AG10803 (cell line): ENCODE measurements at places on chromosomes 12 and 14.
A peak's percentile ranks its signal among the peaks of the same experiment; 100 is the strongest.

DNA sequence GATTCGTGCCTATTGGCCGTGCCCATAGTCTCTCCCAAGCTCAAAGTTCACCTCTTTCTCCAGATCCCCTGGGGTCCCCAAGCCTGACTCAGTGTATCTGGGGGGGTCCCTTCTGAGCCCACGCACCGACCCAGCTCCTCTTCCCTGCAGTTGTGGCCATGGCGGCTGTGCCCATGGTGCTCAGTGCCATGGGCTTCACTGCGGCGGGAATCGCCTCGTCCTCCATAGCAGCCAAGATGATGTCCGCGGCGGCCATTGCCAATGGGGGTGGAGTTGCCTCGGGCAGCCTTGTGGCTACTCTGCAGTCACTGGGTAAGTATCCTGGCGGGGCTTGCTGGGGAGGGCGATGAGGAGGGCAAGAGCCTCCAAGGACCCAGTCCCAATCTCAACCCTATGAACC, 5.1 kb downstream of the IFI27 start:
- DNase-seq = no peak

DNA sequence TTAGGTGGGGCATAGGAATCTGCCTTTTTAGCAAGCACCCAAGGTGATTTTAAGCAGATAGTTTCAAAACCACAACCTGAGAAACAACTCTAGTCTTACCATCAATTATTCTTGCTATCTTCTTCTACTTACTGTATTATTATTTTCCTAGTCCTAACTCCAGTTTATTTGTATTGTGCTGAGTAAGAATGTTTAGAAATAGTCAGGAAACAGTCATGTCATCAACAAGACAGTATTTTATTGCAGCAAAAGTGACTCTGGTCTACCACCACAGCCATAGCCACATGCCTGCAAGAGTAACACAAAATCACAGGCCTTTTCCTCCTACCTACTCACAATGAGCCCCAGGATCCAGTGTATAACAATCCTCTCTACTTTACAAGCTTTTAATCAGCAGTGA, 46.3 kb upstream of the FLRT2 start:
- DNase-seq = peak; percentile 7

DNA sequence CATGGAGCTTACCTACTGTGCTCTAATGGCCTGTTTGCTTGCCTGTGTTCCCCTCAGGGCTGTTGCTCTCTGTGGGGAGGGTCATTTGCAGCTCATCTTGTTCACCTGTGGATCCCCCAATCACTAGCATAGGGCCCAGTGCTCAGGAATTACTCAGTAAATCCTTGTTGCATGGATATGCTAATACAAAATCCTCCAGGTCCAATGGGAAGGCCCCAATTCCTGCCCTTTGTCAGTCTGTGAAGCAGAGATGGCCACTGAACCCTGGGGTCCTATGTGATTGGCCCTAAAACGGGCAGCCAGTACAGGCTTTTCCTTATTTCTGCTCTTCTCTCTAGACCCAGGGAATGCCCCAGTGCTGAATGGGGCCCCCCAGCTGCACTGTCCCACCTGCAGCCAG, 44.1 kb downstream of the FOS start:
- no peak for DNase-seq

DNA sequence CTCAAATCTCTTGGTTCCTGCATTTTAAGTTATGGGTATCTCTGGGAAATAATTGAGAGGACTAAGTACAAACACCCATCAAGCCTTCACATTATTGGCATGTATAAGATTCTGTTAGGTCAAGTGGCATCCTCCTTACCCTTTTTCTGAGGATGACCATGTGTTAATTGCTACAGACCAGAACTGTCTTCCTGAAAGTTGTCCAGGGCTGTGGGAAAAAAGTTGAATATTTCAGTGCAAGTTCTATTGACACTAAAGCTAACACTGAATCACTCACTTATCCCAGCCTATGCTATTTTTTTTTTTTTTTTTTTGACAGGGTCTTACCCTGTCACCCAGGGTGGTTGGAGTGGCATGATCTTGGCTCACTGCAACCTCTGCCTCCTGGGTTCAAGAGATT, 130.1 kb upstream of the HIF1A start:
- DNase-seq = peak; percentile 74

DNA sequence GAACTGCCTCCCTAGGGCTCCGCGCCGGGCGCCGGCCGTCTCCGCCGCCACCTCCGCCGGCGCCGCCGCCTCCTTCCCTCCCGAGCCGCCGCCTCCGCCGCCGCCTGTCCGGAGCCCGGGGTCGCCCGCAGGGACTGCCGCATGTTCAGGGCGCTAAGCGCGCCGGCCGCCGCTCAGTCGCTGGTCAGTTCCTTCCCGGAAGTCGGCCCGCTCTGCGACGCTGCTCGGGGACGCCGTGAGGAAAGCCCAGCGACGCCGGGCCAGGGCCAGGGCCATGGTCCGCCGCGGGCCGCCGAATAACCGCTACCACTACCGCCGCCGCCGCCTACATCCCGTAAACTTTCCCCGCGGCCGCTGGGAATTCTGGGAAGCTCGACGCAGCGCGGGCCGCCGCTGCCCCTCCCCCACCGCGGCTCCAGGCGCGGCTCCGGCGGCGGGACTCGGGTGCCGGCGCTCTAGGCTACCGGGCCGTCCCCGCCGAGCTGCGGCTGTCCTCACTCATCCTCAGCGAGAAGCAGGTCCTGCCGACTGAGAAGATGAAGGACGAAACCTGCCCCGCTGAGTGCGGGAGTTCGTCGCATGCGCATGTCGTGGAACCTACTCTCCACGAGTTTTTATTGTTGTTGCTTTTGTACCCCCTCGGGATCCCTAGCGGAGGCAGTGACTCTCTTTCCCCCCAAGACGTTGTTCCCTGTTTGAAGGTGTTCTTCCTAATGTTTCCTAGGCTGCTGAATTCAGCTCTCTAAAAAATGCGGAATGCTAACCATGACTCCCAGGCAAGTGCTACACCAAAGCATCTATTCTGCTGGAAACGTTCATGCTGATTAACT, at the start of gene SAV1:
Gene SAV1 (minus strand): TSS at position 311 of the 830 bp plus-strand sequence. CDS start 339 bp downstream, outside the sequence.
- peak; percentile 82 for DNase-seq

GRCh38 chr12:119202544-119202943, 23.8 kb downstream of the HSPB8 start:
- no peak for DNase-seq

GRCh38 chr12:11746024-11746771, 96.7 kb downstream of the ETV6 start:
- peak; percentile 32 for DNase-seq

- DNase-seq = no peak
Observed at GRCh38 chr14:103157969-103158368, 34.7 kb downstream of the TNFAIP2 start.

DNA sequence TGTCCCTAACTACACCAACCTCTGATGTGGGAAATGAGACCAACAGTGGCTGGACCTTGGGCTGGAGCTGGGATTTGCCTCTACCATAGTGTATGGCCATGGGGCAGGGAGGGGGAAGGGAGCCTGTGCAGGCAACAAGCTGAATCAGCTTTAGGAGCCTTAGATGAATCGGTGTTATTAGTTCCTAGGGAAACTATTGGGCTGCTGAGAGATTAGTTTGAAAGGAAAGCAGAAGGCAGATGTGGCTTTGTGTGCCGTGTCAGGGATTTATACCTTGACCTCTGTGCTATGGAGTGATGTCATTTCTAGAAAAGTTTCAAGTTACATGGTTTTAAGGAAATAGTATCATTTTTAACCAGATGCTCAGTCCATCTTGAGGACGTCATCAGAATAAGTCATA, 19.5 kb upstream of the GAS2L3 start:
- no peak for DNase-seq

- DNase-seq = peak; percentile 26
Observed at GRCh38 chr14:60396718-60397343, 89.0 kb downstream of the C14orf39 start.

DNA sequence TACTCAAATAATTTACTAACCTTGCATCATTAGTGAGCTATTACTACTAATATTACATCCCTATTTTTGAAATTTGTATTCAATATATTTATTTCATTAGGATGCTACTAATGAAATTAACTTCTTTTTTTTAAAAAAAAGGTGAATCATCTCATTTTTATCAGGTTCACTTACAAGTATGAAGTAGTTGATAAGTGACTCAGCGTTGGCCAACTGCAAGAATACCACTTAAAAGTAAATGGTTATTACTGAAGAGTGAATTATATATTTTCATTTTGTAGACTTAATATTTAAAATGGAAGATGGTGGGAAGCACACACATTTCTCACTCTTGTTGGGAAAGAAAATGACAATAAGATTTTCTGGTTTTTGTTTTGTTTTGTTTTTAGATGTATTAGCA, 19.6 kb downstream of the OR4N2 start:
- DNase-seq = no peak

- no peak for DNase-seq
Observed at GRCh38 chr12:51914034-51914923, 7.0 kb downstream of the ACVRL1 start.

DNA sequence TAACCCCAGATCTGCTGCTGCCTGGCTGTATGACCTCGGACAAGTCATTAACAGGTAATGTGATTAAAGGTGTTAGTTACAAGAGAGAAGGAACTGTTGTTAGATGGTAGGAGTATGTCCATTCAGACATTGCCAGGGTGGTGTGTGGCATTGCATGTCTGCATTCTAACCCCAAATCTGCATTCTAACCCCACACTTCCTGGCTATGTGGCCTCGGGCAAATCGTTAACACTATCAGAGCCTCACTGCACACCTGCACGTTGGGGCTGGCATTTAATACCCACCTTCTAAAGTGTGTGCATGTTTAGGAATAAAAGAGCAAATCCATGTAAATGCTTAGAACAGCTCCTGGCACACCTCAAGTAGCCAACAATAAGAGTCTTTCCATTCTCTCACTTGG, 46.4 kb downstream of the CHST11 start:
- DNase-seq = no peak

DNA sequence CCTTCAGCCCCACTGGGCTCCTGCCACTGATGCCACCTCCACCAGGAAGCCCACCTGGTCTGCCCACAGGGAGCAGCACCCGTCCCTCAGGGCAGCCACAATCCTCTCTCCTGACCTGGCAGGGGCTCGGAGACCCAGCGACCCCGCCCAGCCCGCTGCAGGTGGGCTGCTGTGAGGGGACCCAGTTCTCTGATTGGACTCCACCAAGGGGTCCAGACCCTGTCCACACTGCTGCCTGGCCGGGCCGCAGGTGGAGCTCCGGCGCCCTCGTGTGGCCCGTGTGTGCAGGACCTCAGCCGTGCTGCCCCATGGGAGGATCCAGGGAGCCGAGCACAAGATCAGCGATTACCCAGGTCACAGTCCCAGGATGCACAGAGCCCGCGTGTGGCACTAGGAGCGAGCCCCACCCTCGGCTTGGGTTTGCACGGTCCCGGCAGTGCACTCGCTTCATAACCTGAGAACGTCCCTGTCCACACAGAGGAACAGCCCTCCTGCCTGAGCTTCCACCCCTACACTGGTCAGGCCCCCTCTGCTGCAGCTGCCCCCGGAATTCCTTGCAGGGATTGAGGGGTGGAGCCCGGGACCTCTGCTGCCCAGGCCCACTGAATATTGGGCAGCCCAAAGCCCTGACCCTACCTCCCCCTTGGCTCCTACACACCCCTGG, 35.4 kb upstream of the TMEM179 start:
- peak; percentile 30 for DNase-seq

- no peak for DNase-seq
Observed at GRCh38 chr12:132479291-132479690, 10.7 kb upstream of the FBRSL1 start.

DNA sequence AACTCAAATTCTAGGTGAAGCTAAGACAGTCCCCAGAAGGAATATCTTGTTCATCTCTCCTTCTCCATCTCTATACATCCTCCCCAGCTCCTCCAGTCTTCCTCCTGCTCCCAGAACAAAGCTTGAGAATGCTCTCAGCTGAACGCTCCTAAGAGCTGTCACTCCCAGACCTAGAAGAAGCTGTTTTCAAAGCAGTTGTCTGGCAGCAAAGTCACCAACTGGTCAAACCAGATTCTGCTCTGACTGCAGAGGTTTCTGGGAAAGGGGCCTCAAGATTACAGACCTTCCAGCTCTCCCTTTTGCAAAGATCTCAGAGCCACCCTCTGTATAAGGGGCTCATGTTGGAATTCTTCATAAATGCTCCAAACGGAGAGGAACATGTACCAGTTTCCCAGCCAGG, 9.6 kb upstream of the HSPB8 start:
- DNase-seq = no peak

DNA sequence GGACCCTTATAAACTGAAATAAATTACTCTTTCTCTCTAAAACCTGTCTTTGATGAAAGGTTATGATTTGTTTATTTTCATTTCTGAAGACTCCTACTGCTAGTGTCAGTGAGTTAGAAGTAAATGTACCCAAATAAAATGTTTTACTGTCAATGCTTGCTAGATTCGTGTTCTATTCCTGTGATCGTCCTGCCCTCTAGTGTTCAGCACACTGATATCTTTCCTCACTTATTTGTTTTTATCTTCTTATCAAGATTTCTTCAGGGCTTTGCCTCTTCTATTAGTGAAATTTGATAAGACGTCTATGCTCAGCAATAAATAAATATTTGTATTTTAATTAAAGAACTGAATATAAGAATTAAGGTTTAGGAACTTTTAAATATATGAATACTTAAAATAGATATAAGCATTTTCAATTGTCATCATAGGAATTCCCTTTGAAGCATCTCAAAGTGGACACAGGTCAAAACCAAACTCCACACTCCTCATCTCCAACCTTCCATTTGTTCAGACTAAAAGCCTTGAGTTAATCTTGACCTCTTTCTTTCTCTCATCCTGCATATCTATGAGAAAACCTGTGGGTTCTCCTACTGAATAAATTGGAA, 75.8 kb downstream of the C12orf50 start:
- peak; percentile 40 for DNase-seq

DNA sequence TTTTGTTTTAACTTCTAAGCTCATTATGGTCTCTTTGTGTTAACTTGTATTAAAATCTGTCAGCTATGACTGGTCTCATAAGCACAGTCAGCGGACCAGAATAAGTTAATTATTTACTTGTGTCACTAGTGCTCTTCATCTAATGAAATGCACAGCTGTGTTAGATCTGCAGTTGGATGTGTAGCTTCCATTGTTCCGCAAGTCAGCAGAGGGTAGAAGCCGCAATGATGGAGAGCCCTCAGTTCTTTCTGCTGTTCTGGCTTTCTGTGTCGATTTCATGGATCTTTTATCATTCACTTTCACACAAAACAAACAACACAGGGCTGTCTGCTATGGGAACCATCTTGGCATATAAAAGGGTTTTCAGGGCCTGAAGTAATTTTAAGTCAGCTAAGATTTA, 89.3 kb upstream of the RFX4 start:
- no peak for DNase-seq

- no peak for DNase-seq
Observed at GRCh38 chr14:93263416-93263815, 56.4 kb downstream of the UBR7 start.

DNA sequence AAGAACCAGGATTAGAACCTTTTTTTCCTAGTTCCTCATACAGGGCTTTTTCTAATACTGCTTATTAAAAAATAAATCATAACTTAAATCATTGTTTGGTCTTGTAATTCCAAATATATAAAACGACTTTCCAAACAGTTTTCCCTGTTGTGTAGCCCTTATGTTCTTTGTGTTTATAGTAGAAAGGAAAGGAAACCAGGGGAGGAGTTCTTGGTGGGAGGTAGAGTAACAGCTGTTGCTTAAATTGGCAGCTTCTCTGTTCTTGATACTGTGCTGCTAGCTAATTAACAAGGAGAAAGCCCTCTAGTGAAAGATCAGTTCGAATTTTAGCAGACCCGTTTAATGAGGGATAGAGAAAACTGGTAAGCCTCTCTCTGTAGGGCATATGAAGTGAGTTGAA, 15.0 kb downstream of the SRP54 start:
- no peak for DNase-seq
